ENCODE measurements at places on chromosomes 11 and 22.

GRCh38 chr22:40477683-40478337 lies 107.4 kb downstream of the SGSM3 start:
- no peak for DNase-seq

GRCh38 chr11:44826922-44827643 lies 100.3 kb downstream of the TSPAN18 start:
- no peak for DNase-seq

DNA sequence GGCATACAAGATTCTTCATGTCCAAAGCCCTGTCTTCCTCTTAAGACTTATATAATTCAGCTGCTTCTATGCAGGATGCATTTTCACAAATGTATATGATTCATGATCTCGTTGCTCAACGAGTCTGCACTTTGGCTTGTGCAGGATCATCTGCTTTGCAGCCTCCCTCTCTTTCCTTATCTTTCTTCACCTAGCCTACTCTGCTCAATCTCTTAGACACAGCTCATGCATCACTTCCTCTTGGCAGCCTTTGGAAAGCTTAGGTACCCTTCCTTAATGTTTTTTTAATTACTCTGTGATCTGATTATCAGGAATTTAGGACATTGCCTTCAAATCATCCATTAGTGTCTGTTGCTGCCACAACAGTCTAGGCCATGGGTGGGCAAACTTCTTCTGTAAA lies 673.8 kb downstream of the NELL1 start:
- DNase-seq, result no peak

GRCh38 chr11:128728767-128729587 lies 35.1 kb downstream of the FLI1 start:
- no peak for DNase-seq

DNA sequence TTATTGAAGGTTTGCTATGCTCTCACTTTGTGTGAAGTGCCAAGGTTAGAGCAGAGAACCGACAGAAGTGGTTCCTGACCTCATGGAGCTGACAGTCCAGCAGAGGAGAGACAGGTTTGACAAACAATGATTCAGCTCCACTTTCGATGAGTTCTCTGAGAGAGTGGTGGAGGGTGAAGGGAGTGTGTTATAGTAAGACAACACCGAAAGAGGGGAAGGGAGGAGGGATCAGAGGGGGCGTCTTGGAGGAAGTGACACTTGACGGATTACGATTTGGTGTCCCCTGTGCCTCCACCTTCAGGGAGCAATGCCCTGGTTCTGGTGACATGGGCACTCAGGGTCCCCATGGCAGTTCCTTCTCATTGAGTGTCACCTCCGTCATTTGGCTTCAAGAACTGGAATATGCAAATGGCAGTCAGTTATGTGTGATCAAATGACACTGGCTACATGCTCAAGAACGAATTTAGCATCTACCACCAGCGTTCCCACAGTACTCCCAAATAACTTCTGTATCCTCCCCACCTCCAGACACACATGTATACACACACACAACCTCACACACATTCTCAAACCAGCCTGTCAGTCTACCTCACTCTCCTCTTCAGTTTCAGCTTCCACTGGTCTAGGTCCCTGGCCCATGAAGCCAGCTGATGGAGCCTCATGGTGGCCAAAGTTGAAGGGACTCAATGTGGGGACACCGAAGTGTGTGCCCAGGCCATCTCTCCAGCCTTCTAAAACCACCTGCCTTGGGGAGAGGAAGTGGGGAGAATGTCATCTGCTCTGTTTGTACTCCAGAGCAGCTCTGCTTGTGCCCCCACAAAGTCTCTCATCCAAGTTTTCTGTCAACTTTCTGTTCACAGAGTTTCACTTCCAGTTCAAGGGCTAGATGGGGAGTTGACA lies 31.4 kb upstream of the NUP160 start:
- no peak for DNase-seq

- no peak for DNase-seq
Observed at GRCh38 chr11:47328449-47329390, 23.8 kb downstream of the MYBPC3 start.

- no peak for DNase-seq
Observed at GRCh38 chr22:29126670-29127395, 54.0 kb downstream of the KREMEN1 start.

DNA sequence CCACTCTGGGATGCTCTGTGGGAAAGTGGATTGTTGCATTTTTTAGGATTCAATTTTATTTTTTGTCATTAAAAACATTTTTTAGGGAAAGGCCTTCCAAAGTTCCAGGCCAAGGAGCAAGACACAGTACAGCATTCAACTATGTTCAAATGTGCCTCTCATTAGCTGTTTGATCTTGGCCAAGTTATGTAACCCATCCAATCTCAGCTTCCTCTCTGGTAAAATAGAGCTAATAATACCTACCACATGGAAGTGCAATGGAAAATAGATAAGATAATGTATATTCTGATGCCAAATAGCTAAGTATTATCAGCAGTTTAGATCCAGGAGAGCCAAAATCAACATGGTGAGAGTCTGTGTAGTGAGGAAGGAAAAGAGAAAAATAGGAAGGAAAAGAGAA lies 220.3 kb upstream of the SESN3 start:
- DNase-seq, result no peak

DNA sequence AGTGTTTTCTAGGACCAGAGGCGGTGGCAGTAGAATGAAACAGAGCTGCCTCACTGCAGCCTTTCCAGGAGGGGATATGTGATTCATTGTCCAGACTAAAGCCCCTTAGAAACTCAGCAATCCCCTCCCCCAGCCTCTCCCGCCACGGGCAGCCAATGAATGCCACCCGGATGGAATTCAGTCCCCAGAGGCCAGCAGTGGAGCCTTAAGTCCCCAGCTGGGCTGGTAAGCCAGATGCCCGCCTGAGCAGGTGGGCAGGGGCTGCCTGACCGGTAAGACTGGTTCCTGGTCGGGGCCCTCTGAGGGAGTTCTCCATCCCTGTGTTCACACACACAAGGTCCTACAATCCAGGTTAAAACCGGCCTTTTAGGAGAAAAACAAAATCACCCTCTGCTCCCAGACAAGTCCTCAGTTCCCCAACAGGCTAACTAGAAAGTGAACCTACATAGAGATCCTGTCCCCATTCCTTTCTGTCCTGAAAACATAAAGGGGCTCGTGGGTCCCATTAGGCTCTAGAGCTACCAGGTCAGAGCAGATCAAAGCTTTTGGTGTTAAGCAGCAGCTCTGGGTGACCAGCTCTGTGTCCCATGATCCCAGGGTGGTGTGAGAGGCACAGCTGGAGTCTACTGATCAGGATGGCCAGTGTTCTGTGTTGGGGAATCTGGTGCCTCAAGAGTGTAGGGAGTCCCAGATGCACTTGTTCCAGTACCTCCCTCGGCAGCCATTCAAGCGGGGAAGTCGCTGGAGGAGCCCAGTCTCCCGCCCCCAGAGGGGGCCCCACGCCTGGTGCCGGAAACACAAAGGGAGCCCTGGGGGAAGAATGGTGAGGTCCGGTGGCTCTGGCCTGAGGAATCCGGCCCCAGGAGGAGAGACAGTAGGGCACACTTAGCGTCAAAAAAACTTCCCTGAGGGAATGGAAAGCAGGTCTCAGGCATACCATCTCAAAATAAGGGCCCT lies 2.6 kb downstream of the PATZ1 start:
- no peak for DNase-seq

DNA sequence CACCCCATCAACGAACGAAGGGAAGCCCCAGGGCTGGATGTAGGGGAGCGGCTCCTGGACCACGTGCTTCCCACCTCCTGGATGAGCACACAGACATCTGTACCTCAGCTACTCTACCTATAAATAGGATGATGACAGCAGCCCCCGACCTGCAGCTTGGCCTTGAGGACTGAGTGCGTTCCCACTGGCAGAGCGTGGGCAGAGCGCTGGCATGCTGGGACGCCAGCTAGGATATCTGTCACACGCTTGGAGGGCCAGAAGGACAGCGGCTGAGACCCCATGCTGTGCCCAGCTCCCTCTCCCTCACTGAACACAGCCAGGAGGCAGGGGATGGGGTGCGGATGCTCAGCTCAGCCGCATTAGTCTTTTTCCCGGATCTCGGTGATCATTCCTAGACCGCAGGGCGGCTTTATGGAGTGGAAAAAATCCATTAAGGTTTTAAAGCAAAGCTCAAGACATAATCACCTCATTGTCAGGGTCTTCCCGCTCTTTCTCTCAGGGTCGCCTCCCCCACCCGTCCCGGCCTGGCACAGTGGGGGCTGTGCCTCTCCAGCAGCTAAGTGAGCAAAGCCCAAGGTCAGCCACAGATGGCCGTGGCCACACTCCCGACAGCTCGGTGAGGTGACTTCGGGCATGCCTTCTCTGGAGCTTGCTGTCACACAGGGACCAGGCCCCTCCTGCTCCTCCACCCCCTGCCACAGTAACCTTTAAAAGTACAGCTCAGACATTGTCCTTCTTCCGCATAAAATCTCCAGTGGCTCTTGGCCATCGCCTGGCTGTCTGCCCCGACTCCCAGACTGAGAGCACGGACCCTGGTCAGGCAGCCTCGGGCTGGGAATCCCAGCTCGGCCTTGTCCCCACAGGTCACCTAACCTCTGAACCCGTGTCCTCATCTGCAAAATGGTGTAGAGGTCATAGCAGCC lies 69.6 kb upstream of the SHISAL1 start:
- DNase-seq, result no peak

DNA sequence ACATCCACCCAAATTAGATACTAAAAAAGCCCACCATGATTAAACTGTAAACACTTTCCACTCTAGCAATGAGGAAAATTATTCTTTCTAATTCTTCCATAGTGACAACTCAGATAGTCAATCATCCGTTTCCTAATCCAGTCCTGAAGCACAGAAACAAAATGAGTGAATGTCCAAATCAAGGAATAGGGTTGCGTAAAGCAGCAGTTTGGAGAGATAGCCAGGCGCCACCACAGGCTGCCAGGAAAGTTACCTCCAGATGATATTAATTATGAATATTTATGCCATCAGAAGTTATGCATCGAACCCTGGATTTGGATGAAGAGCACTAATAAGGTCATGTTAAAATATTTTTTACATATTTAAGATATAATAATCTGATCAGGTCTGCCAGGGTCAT lies 63.2 kb downstream of the ETS1 start:
- DNase-seq, result no peak

DNA sequence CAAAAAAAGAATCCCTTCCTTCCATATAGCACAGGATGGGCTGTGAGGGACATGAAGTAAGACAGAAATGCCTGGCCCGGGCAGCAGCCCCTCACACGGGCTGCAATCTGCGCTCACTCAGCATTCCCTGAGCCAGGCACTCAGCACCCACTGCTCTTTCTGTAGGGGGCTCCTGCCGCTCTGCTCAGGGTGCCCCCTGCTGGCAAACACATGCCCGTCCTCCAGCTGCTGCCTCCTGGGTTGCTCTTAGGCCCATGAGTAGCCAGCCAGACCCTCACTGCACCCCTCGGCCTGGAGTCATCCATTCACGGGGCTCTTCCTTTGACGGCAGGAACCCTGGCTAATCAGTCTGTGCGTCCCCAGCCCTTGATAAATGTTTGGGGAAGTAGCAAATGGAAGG lies 6.9 kb downstream of the MCAT start:
- peak; percentile 70 for DNase-seq

DNA sequence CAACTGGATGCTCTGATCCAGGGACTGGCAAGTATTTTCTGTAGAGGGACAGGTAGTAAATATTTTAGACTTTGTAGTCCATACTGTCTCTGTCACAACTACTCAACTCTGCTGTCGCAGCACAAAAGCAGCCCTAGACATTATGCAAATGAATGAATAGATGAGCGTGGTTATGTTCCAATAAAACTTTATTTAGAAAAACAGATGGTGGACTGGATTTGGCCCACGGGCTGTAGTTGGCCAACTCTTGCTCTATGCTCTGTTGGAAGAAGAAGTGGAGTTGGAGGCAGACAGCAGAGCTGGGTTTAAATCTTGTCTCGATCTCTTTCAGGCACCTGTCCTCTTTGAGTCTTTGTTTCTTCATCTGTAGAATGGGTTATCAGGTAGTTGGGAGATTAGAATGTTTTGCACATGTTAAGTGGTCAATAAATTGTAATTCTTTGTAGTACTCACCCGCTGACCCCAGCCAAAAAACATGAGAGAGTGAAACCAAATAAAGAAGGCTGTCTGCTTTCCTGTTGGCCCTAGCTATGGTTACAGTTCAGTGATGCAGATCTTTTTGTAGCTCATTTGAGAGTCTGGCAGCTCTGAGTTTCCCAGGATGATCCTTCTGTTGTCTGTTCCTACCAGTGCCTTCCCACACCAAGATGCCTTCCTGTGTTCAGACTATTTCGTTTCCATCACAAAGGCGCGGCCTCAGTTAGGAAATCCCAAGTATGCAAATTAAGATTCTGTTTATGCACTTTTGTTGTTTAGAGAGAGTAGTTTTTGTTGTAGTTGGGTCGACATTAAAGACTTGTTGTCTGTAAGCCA lies 198.1 kb upstream of the SEZ6L start:
- no peak for DNase-seq

- DNase-seq, result no peak
Observed at GRCh38 chr11:88098289-88098688, 77.0 kb downstream of the RAB38 start.

- no peak for DNase-seq
Observed at GRCh38 chr11:84260862-84261261, 974.7 kb upstream of the CCDC90B start.
